ENCODE measurements at places on chromosomes 7 and 10.

GRCh38 chr7:58086871-58087535 is 637.0 kb downstream of the ZNF716 start:
- DNase-seq: no peak

DNA sequence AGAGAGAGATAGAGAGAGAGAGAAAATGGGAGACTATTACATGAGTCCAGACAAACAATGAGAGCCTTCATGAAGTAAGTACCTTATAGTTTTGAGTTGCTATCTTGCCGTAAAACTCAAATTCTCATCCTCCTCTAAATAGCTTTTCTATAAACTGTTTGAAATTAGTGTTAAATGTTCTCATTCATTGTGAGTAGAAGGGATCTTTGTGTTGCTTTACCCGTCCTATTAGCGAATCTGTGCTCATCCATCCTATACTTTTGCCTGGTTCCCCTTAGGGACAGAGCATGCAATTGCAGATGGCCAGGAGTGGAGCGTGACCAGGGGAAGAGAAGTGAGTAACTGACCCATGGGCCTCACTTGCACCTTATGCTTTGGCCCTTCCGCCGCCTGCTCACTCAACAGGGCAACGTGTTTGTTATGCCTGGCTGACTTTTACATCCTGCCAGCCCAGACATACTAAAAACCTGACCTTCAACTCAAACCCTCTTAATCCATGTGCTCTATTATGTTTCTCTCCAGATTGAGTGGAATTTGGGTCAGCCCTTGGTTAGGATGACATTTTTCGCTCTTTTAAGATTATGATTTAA is 244.2 kb upstream of the YAE1 start:
- no peak for DNase-seq

- no peak for DNase-seq
These were observed 191.4 kb downstream of the EBF3 start for GRCh38 chr10:129772468-129773358.

GRCh38 chr7:158431055-158431940 is 156.3 kb downstream of the PTPRN2 start:
- no peak for DNase-seq

DNA sequence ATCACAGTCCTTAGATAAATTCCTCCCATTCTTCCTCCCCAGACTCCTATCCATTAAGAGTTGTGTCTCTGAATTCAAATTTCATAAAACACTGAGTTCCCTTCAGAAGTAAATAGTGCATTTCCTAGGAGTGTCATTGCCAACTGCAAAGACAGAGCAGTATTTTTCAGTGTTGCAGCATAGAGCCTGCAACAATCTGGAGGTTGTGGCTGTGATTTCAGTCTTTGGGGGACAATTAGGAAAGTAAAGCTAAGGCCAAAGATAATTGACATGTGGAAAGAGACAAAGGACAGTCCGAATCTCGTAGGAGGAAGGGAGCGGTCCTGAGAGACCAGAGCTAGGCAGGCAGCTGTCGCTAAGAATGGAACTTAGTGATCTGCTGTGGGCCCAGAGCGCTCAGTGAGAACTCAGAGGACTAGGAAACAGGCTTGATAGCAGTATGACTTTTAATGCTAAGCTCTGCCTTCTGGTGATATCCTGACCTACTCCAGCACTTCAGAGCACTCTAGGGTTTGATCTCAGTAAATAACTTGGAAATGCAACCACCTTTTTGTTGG is 46.2 kb downstream of the PRPF18 start:
- no peak for DNase-seq

DNA sequence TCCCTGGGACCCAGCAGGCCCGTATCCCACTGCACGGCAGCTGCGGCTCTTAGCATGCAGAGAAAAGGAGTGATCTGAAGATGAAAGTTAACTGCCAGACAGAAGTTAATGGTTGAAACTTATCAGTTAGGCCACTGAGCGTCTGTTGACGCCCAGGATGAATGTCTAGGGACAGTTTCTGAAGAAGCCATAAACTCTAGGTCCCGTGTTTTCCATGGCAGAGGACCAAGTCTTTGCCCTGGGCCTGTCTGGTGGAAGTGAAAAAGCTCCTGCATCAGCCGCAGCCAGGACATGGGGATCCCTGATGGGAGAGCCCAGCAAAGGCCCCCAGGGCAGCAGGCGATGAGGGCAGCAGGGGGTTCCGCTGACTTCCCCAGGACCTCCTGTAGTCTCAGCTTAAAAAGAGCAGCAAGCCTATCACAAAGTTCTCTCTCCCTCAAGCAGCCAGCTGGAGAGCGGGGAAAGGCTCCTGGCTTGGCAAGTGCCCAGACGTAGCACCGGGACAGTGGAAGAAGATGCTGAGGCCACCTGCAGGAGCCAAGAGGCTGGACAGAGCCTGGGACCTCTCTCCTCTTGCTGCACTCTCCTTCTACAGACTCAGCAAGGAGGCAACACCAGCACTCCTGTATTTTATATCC is 79.6 kb downstream of the TNS3 start:
- no peak for DNase-seq

DNA sequence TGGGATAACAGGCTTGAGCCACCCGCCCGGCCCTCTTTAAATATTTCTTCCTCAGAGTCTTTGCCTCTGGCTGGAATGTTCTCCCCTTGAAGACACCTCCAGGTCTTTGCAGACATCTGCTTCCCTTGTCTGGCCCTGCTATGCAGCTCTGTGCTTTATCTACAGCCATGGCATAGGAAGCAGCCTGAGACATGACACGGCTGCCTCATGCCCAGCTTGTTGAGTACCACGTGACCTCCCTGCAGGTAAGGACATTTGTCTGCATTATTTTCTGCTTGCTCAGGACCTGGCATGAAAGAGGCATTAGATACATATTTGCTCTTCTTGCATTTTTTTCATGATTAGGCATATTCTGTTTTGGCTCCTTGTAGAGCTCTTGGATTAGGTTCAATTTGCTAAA is 113.8 kb upstream of the KLF6 start:
- no peak for DNase-seq

- no peak for DNase-seq
These were observed 41.0 kb upstream of the ITGA8 start for GRCh38 chr10:15760681-15761080.

- no peak for DNase-seq
These were observed 75.0 kb upstream of the ANK3 start for GRCh38 chr10:60464659-60465058.

DNA sequence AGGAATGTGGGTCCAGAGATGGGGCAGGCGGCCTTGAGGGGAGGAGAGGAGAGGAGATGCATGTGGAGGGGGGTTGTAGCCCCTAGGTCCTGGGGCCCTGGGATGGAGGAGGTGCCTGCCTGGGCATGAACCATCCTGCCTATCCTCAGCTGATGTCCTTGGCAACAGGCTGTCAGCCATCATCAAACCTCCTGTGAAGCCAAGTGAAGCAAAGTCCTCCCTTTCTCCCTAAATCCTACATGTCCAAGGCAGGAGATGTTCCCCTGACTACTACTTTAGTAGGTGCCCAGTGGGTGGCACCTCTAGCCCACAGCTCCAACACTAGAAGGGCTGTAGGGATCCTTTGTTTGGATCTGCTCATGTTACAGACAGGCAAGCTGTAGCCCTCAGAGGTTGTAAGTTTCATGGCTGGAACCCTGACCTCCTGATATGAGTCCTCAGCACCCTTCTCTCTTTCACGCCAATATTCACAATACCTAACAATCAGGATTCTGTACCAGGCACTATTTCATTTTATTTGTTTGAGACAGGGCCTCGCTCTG is 66.6 kb upstream of the SYPL1 start:
- peak; percentile 64 for DNase-seq

GRCh38 chr7:44162179-44162578 is 21.0 kb upstream of the MYL7 start:
- peak; percentile 63 for DNase-seq

DNA sequence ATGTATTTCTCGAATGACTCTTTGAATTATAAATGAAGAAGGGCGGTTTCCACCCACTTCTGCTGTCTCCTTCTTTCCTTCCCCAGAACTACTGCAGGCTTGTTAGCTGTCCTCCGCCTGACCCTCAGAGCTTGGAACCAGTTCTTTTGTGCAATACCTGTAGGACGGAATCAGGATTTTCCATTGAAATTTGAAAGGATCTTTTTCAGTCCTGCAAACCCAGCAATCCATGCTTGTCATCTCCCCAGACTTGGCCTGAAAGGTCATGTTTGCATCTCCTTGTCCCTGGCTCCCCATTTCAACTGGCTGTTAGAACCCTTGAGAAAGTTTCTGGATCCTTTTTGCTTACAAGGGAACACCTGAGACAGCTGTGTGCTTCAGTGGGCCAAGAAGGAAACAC is 47.5 kb downstream of the PLCE1 start:
- DNase-seq: no peak

- DNase-seq: no peak
These were observed 275.9 kb downstream of the EXOC4 start for GRCh38 chr7:133528796-133529195.

DNA sequence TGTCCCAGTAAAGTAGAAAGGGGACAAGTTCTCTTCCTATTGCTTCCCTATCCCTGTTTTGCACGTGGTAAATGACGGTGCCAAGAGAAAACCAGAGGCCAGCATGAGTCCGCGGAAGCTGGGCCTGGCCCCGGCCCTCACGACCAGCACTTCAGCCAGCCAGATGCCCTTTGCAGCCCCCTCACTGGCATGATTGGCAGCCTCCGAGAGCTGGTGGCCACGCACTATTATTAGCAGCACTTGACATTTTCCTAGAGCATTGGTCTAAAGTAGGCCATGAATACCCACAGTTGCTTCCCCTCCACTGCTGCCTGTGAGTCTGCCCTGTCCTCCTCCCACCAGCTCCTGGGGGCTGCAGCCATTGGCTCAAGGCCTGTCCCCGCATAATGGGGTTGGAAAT is 369.1 kb downstream of the PLXNA4 start:
- DNase-seq: no peak

GRCh38 chr10:70561070-70561469 is 41.5 kb downstream of the PRF1 start:
- peak; percentile 33 for DNase-seq

DNA sequence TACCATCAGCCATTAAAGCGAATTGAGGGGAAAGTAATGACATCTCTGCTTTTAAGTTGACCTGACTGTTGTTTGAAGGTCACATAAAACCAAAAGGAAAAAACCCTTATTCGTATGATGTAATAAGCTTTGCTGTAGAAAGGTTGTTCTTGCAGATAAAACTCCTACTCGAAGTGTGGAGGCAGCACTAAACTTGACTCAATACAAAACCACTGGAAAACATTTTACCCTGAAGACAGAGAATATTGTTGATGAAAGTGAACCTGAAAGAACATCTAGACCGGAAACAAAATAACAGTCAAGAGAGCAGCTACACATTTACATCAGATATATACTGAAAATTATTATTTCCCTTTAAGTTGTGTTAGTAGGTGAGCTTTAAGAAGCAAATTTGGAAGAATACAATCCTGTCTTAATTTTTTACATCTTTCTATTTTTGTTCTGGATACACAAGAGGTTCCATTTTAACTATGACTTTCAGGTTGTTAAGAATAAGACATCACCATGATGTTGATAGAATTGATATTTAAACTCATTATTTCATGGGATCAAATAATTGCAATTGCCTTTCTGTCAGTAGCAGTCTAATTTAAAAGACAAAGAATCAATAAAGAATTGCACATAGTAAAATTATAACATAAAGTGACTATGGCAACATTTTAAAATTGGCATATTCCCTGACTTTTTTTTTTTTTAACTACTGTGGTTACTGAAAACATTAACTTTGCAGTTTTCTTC is 6.4 kb downstream of the ETV1 start:
- DNase-seq: no peak

- DNase-seq: no peak
These were observed 64.4 kb upstream of the ADGRA1 start for GRCh38 chr10:133023216-133023843.

DNA sequence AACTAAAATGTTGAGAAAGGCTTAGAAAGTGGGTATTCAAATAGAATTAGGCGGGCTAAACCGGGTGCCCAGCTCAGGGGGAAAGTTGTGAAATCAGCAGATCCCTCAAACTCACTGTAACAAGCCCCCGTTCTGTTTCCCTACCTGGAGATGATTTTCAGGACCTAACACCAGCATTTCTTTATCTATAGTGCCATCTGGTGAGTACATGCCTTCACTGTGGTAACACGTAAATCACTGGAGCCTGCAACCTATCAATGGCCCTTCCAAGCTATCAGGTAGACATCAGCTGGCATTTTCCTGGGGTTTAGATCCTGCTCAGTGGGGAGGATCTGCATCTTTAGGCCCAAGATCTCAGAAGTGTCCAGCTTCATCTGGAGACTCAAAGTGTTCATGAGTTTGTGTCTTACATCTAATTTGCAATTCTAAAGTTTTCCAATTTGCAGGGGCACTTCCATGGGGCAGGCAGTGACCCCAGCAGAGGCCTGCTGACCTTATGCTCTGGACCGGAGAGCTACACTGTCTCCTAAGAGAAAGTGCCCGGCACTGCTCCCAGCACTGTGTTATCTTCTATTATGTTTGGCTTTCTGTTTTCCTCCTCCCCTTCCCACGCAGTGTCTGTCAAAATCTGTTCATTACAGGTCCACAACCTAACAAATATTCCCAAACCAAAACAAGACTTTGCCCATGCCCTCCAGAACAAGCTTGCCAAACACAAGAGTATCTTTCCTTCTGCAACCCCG is 132.5 kb downstream of the LSM5 start:
- DNase-seq: no peak

DNA sequence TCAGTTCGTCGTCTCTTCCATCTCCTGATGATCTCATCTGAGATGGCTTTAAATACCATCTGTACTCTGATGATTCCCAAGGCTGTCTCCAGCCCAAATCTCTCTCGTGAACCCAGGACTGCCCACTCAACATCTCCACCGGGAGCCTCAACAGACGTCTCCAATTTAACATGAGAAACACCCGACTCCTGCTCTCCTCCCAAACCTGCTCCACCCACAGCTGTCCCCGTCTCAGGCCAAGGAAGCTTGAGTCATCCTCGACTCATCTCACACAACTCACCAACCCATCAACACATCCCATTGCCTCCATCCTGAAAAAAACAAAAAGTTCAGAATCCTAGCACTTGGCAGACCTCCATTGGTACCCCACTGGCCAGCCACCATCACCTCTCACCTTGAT is 29.7 kb upstream of the CALN1 start:
- DNase-seq: no peak

DNA sequence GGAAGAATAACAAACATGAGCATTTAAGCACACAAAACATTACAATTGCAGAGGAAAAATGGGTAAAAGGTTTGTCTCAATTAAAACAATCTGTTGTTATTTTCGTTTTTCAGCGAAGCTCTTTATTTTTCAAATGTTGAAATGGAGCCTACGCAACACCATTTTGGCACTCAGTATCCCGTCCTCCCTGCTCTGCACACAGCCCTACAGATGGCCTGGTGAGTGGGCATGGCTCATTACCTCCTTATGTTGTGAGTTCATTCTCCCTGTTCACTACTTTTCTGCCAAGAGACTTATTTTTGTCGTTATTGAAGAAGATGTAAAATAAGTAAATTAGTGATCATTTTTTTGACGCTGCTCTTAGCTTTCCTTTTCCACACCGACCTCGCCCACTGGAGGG is 167.8 kb upstream of the CXCL12 start:
- peak; percentile 86 for DNase-seq

DNA sequence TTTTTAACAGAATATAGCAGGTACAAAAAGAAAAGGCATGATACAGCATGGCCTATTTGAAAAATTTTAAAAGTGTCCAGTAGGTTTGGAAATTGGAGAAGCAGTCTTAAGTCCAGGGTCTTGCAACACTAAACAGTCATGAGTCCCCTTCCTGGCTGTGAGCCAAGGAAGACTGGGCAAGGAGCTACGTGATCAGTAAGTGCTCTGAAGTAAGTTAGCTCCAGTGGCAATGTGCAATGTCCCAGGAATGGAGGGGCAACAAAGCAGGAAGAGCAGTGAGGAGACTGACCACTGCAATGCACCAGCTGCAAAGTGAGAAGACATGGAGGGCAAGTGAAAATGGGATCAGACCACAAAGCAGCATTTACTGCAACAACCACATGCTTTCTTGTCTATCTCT is 72.9 kb upstream of the GRID1 start:
- peak; percentile 96 for DNase-seq
